Amniotic epithelial cell (primary cell): ENCODE measurements at places on chromosomes 3 and 15.
A peak's percentile ranks its signal among the peaks of the same experiment; 100 is the strongest.

GRCh38 chr3:17182166-17182565 lies 297.4 kb downstream of the PLCL2 start:
- no peak for DNase-seq

DNA sequence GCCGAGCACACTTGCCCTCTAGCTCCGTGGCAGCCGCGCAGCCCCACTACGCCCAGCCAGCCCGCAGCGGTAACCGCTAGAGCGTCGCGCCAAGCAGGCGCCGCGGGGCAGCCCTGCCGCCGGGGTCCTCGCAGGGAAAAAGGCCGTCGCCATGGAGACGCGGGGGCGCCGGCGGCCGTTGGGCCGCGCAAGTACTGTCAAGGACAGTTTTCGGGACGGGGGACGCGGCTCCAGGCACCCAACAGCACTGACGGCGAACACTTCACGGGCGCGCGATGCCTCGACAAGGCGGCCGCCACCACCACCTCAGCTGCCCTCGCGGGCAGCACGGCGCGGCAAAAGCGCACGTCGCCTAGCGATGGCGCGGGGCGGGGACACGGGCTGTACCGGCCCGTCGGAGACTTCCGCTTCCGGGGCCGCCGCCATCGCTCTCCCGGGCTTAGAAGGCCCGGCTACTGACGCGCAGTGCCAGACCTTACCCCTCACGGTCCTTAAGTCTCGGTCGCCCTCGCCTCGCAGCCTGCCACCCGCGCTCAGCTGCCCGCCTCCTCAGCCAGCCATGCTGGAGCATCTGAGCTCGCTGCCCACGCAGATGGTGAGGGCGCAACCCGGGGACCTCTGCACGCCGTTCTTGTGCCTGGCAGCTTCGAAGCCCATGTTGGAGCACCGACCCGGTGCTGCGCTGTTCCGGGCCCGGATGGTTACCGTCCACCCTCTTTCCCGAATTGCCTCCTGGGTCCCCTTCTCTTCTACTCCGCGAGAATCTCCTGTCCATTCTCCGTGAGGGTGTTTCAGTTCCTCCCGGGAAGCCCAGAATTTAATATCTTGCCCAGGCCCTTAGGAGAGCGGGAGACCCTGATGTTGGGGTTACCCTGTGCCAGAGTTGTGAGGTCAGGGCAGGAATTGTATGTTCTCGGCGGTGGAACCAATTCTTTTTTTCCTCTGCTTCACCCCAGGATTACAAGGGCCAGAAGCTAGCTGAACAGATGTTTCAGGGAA lies at the start of the genes GLT8D1 and SPCS1:
GLT8D1 (minus strand) TSS at position 104 of the 999 bp plus-strand sequence. CDS start 5,331 bp downstream, outside the sequence.
SPCS1 (plus strand) TSS at position 419 of the 999 bp plus-strand sequence; CDS start at position 560, 141 bp downstream.
- DNase-seq, result peak; percentile 74

- no peak for DNase-seq
Observed at GRCh38 chr3:97613139-97613538, 151.4 kb upstream of the ARL6 start.

- DNase-seq, result no peak
Observed at GRCh38 chr3:24476871-24477656, 17.6 kb downstream of the THRB start.

DNA sequence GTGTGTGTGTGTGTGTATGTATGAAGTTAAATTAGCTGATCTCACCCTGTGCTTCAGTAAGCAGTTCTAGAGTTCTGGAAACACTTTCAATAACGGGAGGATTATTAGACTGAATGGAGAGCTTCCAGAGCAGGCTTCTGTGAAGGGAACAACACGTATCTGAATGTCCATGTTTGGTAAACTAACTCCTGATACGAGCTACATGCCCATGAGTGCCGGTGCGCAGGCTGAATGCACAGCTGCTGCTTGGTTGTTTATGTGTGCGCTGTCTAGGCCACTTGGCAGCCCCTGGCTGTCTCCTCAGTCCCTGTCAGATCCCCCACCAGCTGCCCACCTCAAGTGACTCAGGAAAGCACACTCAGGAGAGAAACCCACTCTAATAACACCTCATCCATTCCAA lies 137.0 kb downstream of the EPHB1 start:
- no peak for DNase-seq

GRCh38 chr15:99504071-99504822 lies 61.5 kb upstream of the MEF2A start:
- DNase-seq, result no peak

DNA sequence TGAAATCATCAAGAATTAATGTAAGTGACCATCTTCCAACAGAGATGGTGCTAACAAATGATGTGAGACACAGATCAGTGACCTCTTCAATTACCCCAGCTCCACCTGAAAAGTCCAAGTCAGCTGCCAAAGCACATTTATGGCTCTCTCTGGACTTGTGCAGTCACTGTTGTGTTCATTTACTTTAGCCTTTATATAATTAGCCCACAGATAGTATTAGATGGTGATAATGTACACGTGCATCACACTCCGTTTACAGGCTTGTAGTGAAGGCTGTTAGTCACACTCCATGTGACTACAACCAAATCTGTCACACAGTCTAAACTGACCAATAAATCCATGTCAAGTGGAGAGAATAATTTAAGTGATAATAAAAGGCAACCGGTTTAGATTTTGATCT lies 331.5 kb upstream of the IL12A start:
- no peak for DNase-seq

GRCh38 chr3:131711114-131711768 lies 208.5 kb upstream of the MRPL3 start:
- DNase-seq, result no peak

- DNase-seq, result peak; percentile 74
Observed at GRCh38 chr3:106333911-106334618, 465.3 kb upstream of the CBLB start.

- no peak for DNase-seq
Observed at GRCh38 chr3:103308921-103309320, 874.1 kb downstream of the ZPLD1 start.

GRCh38 chr3:190089711-190090110 lies 31.0 kb downstream of the P3H2 start:
- DNase-seq, result peak; percentile 53

DNA sequence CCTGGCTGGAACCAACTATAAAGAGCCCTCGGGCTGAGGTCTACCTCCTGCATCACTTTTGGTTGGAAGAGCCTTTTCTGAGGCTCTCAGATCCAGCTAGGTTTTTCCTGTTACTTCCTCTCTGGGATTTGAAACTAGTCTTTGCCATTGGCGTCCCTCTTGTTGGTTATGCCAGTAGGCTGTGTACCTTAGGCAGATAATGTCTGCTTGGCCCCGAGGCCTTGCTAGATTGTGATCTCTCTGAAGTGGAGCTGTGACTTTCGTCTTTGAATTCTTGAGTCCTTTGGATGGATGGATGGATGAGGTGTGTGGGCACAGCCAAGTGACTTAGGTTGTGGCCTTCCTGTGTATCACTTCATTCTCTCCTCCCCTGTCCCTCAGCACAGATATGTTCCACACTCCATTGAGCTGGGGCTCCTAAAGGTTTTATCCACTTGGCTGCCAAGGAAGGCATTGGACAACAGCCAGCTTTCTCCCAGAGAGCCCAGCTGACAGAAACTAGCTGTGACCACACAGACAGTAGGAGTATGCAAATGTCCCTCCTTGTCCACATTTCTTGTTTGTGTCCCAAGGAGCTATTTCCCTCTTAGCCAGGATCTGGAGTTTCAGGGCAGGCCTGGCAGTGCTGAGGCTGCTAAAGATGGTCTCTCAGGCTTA lies 7.9 kb upstream of the DNAJC17 start:
- DNase-seq, result peak; percentile 33

GRCh38 chr15:62087671-62088352 lies 21.0 kb downstream of the C2CD4A start:
- DNase-seq, result no peak

GRCh38 chr15:41578736-41579383 lies 19.8 kb downstream of the TYRO3 start:
- DNase-seq, result no peak

DNA sequence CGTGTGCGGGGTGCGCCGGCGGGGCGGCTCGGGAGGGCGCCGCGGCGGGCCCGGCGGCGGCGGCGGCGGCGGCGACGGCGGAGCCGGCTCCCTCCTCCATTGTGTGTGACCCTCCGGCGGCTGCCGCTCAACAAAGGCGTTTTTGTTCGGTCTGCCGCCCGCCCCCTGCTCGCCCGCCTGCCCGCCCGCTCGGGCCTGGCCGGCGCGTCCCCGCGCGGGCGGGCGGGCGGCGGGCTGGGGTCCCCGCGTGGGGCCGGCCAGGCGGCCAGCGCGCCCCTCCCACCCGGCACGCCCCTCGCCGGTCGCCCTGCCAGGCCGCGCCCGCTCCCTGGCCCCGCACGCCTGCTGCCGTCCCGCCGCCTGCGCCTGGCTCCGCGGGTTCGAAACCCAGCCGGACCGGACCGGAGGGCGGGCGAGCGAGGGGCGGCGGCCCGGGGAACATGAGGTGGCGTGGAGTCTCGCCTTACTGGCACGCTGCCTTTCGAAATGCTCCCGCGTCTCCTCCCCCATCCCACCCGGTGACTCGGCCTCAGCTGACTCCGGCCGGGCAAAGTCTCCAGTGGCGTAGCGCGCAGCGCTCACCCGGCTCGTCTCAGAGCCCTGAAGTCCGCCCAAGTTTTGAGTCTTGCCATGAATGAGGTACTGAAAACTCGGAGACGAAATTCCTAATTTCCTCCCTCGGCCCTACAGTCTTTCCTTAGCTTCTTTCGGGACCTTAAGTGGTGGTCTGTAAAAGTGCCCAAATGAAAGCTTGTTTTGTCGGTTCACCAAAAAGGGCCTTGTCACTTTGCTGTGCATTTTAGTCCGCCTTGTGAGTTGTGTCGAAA lies 588 bp downstream of the MAPK6 start:
- peak; percentile 88 for DNase-seq

- DNase-seq, result no peak
Observed at GRCh38 chr3:20480786-20481365, 294.9 kb upstream of the SGO1 start.
